ENCODE measurements at places on chromosomes 7 and 10.

GRCh38 chr7:108132551-108133265 is 2.5 kb upstream of the LAMB4 start:
- no peak for DNase-seq

GRCh38 chr7:41881331-41882130 is 178.6 kb upstream of the INHBA start:
- peak; percentile 98 for DNase-seq

DNA sequence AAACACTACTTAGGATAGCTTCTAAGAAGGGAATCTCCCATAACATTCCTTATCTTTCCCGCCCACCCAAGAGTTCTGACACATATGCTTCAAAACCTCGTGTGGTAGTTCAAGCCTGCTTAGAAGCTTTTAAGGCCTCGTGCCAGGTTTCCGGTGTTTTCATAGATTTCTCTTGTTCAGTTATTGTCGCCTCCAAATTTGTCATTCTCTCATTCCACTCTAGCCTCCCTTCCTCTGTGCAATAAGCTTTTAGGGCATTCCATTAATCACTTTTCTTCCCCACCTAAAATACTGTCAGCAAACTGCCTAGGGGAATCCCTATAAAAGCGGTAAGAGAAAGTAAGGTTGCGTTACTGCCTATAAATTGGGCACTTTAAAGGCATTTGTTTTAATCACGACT is 718 bp upstream of the BPGM start:
- no peak for DNase-seq

GRCh38 chr7:113119429-113119828 is 1.1 kb upstream of the SMIM30 start:
- no peak for DNase-seq

- no peak for DNase-seq
These were observed 129.6 kb downstream of the TNS3 start for GRCh38 chr7:47452295-47452694.

DNA sequence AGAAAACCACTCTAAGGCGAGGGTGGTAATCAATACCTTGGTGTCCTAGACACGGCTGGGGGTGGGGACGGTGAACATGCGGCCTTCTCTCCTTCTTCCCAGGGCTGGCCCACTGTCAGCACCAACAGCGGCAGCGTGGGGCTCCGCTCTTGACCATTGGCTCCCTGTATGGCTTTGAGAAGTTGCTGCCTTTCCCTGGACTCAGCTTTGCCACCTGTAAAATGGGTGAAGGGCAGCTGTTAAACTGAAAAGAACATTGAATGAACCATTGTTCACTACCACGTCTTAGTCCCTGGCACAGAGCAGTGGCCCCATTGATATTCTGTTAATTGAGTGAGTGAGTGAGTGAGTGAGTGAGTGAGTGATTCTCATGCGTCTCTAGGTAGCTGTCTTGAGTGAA is 95.3 kb downstream of the ZMIZ1 start:
- no peak for DNase-seq

DNA sequence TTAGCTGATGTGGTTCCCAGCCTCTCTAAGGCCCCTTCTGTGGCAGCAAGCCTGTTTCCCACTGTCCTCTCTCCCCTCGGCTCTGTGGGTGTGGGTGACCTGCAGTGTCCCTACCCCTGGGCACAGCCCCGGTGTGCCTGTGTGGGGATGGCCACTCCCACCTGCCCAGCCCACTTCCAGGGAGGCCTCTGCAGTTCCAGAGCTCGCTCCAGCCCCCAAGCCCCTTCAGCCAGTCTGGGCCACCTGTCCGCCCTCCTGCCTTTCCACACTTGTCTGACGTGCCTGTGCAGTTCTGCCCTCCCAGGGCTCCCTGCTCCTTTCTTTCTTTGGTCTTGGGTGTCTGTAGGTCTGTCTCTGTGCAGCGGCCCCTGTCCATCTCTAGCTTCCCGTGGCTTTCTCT is 127.0 kb upstream of the PPIF start:
- no peak for DNase-seq

- peak; percentile 72 for DNase-seq
These were observed 812 bp upstream of the IDE start for GRCh38 chr10:92574548-92575261.

DNA sequence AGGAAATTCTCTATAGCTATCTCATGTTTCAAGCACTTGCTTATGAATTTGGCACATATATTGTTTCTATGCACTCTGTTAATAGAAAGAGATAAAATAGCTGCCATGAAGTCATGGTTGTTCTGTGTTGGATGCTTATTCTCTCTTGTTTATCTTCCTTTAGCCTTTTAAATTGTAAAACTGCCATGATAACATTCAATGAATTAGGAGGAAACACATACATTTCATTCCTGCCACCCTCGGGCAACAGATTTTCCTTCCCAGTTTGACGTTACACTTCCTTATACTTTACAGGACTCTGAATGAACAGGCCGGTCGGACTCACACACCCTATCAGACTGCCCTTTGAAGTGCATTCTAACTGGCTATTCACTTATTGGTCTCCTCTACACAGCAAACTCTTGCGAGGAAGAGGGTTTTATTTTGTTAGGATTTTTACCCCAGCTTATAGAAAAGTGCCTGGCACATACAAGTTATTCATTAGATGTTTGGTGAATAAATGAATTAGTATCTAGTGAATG is 65.7 kb upstream of the FERD3L start:
- no peak for DNase-seq

DNA sequence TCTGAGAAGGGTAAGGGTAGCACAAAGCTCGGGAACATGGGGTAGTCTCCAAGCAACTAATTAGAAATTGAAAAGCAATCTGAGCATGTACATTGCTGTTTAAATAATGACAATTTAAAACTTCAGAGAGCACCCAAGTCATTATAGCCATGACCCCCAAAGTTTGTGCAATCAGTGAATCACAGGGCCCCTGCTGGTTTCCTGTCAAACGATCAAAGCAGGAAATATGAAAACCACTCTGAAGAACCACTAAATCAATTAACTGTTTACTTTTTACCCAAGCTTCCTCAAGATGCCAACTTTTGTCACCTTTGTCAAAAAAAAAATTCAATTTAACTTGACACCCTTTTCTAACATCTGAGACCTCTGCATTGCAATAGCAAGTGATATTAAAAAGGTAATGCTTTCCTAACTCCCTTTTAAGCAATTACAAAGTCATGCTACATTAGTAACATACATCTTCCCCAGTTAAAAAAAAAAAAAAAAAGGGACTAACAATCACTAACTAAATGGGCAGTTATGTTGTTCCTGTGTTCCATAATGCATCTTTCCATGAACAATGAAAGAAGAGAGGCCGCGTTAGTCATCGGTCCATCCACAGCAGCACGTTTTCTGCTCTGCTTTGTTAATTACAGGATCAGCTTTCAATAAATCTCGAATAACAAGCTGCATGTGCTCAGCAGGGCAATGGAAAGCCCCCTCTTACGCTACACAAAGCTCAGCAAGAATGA is 80.6 kb downstream of the ETV1 start:
- no peak for DNase-seq

GRCh38 chr7:104091242-104091641 is 101.8 kb upstream of the RELN start:
- no peak for DNase-seq

GRCh38 chr10:11245095-11245479 is 227.4 kb downstream of the CELF2 start:
- DNase-seq, result no peak

- no peak for DNase-seq
These were observed 901 bp upstream of the CCNY start for GRCh38 chr10:35335133-35336083.

DNA sequence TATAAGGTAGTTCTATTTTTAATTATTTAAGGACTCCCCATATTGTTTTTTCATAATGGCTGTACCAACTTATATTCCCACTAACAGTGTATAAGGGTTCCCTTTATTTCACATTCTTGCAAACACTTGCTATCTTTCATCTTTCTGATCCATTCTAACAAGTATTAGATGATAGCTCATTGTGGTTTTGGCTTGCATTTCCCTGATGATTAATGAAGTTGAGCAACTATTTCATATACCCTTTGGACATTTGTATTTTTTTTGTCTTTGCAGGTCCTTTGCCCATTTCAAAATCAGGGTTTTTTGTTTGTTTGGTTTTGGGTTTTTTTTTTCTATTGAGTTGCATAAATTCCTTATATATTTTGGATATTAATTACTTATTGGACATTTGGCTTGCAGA is 107.2 kb downstream of the EPC1 start:
- DNase-seq, result peak; percentile 51

DNA sequence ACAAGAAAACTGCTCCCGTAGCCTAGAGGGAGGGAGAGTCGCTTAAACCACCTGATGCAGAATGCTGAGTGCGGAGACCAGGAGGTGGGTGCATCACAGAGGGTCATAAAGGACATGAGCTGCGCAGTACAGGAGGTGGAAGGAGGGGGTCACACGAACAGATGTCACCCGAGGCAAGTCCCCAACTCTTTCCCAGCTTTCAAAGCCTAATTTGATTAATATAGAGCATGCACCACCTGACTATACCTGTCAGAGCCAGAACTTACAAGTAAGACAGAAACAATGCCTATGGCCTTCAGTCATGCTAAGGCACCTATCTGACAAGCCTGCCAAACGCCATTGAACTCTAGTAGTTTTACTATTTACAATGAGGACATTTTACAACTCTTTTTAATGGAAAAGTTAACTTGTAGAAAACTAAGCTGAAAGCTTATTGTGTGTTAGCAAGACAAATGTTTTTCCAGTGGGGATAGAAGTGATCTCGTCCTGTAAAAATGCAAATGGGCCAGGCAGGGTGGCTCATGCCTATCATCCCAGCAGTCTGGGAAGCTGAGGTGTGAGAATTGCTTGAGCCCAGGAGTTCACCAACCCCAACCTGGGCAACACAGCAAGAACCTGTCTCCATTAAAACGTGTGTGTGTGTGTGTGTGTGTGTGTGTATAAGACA is 1.1 kb upstream of the VOPP1 start:
- DNase-seq, result no peak

DNA sequence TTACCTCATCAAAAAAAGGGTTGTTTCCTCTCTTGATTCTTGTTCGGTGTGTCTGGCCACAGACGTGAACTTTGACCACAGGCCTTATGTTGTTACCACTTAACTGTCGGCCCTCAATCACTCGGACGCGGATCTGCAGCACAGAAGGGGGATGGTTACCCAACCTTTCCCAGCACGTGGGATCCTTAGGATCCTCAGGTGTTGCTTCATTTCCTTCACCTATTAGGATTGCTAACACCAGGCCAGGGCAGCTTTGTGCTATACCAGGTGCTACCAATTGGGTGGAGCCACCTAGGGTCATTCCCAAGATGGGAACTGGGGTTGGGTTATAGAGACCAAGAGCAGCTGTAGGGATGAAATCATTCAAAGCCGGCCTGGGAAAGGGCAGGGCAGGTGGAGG is 73.4 kb downstream of the MYOF start:
- no peak for DNase-seq

- no peak for DNase-seq
These were observed 1.1 kb upstream of the PWWP2B start for GRCh38 chr10:132395704-132396493.

- DNase-seq, result peak; percentile 96
These were observed at the start of gene ING3 for GRCh38 chr7:120950539-120951308. Gene ING3 (plus strand): TSS chr7:120950777. CDS start chr7:120950897, 120 bp downstream.

DNA sequence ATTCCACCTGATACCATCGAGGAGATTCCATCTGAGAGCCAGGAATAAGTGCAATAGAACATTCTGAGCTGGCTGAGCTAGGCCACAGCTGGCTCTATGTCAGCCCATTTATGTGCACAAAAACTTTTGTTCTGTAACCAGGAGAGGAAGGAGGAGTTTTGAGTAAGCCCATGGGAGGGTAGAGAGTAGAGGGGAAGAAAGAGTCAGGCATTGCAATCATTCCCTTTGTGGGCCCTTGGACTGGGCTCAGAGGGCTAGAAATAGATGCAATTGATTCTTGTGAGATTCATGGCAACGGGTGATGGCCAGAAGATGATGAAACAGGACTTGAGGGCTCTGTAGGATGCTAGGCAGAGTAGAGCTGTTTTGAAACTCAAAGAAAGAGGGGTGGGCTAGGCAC is 104.6 kb upstream of the KIF5B start:
- DNase-seq, result no peak

DNA sequence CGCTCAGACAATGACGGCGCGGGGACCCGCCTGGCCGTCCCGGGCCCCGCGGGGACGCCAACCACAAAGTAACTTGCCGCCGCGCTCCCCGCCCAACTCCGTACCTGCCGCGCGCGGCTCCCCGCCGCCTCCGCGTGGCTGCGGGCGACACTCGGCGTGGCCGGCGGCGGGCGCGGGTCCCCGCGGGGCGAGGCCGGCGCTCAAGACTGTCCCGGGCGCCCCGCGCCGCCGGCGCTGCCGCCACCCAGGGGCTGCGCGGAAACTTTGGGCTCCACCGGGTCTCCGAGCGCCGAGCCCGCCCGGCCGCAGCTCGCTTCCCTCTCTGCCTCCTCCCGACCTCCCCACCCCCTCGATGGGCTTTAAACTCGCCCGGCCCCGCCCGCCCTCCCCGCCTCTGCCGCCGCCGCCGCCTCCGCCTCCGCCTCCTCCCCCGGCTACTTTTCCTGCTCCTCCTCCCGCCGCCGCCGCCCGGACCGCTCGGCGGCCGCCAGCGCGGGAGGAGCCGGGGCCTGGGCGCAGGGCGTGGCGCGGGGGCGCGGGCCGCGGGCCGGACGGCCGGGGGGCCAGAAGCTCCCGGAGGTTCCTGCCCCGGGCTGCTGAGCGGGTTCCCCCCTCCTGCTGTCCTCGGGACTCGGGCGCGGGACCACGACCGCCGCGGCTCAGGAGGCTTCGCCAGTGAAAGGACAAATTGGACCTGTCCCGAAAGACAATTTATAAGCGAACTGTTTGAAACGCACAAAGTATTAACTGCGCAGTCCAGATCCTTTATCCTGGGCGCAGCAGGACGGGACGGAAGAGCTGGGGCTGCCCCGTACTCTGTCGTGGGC is 10.6 kb upstream of the GRB10 start:
- no peak for DNase-seq

DNA sequence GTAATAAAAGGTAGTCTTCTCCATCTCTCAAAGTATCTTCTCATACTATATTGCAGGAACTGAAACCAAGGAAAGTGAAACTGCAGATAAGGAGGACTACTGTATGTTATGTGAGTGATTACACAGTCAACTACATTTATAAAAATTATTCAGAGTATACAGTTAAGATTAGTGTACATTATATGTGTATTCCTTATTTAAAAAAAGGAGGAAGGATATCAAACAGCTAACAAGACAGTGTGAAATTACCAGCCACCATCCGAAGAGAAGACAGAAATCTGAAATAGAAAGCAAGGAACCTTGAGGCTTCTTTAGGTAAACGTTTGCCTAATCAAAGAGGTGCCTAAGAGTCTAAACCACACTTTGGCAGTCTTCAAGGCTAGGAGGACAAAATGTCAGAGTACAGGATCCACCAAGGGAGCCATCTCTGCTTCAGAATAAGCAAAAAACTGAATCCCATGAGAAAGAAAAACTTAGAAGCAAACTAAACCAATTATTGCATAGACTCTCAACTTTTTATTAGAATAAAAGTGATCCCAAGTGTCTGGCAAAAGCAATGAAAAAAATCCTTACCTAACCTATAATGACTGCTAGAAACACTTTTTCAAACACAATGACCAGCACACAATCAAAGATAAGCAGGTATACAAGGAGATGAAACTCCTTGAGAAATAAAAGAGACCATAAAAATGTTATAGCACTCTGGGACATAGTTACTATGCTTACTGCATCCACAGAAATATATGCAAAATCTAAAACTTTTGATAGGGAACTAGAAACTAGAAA is 6.4 kb downstream of the USP6NL start:
- peak; percentile 33 for DNase-seq

All from AML-193 (cell line).